ENCODE measurements at places on chromosomes 13 and 19.

DNA sequence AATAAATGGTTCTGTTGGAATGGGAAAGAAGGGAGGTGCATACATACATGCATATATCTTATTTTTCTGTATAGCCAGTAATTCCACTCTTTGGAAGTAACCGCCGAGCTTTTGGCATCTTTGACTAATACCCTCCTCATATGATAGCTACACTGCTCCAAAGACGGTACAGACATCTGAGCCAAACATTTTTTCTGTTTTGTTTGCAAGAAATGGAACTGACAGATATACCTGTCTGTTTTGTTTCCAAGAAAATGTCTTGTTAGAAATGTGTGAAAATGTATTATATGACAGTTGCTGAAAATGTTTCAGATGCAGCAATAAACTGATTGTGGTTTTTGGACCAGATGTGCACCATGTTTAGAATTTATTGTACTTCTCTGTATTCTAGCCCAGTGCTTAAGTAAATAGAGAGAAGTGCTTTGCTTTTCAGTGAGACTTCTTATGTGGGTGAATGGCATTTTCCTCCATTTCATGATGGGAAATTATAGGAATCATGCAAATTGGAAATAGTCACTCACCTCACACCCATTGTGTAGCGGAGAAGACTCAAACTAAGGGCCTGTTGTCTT is 396.9 kb downstream of the KCNRG start:
- no peak for DNase-seq

- DNase-seq = no peak
These were observed 10.4 kb downstream of the SMARCA4 start for GRCh38 chr19:10971107-10971726.

GRCh38 chr19:33627526-33627925 is 5.8 kb downstream of the CHST8 start:
- DNase-seq = no peak

DNA sequence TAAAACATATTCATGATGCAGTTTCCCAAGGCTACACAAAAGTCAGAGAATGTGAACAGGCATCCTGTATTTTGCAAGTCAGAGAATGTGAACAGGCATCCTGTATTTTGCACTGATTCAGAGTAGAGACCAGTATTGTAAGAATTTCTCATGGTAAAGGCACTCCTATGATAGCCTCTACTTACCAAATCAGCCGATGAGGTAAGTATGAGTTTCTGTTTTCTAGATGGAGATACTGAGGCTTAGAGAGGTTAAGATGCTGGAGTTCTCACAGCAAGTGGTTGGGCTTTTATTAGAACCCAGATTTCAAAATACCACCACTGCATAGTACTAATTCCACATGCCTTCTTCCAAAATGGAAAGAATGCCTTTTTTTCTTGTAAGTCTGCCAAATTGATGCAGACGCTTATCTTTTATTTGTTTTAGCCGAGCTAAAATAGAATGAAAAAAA is 12.3 kb downstream of the TPT1 start:
- no peak for DNase-seq

DNA sequence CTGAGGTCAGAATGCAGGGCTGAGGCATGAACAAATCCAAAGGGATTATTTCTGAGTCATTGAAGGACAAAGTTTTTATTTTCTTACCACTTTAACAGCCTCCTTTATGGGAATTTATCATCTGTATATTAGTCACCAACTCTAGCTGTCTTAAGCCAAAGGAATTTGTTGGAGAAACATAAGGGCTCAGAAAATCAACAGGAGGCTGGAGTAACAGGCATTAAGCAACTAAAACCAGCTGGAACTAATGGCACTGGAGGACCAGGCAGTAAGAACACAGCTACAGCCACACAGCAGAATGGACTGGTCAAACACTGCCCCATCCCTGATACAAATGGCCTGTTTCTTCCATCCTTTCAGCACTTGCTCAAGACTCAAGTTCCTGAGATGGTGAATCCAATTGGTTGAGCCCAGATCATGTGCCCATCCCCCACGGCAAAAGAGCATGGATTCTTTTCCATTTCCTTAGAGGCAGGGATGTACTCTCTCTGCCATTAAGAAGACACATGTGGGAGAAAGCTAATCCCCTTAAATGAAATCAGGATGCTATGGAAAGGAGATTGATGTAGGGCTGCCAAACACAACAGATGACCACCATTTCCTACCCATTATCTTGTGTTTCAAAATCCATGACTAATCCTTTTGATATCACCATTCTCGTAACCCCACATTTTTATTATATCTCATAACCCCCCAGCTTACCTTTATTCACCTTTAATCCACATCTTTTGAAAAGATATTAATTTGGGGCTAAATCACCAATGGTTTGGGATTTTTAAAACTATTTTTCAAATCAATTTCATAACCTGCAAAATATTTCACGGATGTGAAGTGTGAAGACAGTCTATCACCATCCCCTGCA is 157.0 kb upstream of the FNDC3A start:
- no peak for DNase-seq

GRCh38 chr13:65679240-65679639 is 1550.9 kb downstream of the PCDH9 start:
- no peak for DNase-seq

- no peak for DNase-seq
These were observed 8.4 kb downstream of the EPHX3 start for GRCh38 chr19:15223649-15224361.

GRCh38 chr19:19490214-19490968 is 25.0 kb downstream of the TSSK6 start:
- peak; percentile 81 for DNase-seq

GRCh38 chr13:112779856-112780604 is 90.2 kb downstream of the ATP11A start:
- DNase-seq = no peak

DNA sequence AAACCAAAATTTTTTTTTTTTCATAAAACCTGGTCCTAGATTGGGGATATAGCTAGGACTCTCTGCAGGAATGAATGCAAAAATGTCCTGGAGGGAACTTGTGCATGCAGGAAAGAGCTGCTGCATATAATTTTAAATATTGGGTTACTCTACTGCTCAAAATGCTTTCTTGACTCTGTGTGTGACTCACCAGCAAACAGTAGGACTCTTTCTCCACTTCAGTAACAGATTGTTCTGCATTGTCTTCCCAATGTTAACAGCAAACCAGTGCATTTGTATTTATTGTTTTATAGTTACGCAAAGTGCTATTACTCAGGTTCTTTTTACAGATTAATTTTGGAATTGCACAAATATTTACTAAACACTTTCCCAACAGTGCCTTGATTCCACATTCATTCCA is 163.7 kb upstream of the KL start:
- DNase-seq = no peak

DNA sequence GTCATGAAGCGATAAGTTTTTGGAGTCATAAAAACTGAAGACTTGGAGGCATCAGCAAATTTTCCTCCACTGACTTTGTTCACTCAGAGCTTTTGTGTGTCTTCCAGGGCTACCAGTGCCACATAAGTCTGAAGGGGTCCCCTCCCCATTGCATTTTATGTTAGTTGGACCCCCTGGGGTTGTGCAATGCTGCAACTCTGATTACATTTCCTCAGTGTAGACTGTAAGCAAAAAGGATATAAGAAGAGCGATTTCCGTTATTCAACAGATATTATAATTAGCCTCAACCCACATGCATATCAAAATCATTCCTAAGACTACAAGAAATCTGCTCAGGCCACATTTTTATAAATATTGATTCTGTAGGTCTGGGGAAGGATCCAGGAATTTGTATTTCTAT is 324.0 kb downstream of the TDRD3 start:
- no peak for DNase-seq

GRCh38 chr19:29201855-29202254 is 11.1 kb downstream of the UQCRFS1 start:
- no peak for DNase-seq

DNA sequence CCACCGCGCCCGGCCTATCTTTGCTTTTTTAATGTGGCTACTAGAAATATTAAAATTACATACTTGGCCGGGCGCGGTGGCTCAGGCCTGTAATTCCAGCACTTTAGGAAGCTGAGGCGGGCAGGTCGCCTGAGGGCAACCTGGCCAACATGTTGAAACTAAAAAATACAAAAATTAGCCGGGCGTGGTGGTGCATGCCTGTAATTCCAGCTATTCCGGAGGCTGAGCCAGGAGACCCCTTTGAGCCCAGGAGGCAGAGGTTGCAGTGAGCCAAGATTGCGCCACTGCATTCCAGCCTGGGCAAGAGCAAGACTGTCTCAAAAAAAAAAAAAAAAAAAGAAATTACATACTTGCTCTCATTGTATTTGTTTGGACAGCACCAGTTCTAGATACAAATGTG is 34.8 kb upstream of the DPRX start:
- DNase-seq = no peak

DNA sequence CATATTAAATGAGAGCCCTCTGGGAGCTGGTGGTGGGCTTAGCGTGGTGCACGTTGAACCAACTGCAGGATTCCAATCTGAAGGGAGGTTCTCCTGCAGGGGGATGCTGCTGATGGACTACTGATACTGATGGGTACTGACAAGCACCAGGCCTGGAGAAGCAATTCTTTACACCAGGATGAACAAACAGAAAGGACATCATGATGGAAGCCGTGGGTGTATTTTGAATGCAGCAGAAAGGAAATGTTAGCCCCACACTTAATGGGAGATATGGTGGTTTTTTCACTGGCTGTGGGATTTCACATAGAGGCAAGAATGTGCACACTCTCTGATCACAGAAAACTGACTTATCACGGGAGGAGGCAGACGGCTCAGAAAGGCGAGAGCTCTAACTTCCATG is 299.7 kb downstream of the TEX29 start:
- DNase-seq = no peak

DNA sequence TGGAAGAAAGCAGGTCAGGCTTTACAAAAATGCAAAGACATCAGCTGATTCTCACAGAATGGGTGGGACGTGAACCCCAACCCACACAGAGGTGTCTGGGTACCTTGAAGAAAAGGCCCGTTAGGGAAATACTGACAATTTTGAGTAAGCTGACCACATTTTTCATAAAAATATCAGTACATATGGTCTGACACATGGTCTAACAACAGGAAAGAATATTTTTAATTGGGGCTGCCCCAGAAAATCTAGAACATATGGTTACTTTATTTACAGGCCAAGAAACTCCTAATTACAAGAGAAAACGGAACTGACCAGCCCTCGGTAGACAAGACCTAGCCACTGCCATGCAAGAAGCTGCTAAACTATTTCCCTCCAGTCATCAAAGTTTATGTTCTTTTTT is 48.7 kb upstream of the ITM2B start:
- no peak for DNase-seq

DNA sequence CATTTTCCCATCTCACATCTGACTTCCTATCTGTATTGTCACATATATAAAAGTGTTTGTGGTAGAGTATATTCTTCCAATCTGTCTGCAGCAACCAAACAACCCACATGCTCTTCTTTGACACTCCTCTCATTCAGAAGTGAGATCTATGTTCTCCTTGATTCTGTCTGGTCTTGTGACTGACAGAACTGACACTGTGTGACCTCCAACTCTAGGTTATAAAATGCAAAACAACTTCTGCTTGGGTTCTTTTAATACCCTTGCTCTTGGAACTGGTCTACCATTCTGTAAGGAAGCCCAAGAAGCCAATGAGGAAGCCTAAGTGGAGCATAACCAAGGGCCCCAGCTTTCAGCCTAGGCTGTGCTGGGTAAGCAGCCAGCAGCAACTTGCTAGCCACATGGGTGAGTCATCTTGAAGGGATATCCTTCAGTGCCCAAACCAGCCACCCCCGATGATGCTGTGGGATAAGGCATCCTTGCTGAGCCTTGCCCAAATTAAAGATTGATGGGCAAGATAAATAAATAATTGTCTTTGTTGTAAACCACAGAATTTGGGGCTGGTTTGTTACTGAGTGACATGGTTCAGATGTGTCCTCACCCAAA is 18.4 kb upstream of the ITM2B start:
- no peak for DNase-seq

GRCh38 chr13:31441800-31442510 is 242.2 kb downstream of the B3GLCT start:
- no peak for DNase-seq

- DNase-seq = no peak
These were observed 1.3 kb upstream of the SIGLEC9 start for GRCh38 chr19:51123381-51123800.
